ENCODE measurements at places on chromosomes 2 and 18. TPM values are rescaled to one million over a fixed set of nuclear protein-coding genes. Genes with fewer than 3 reads are reported as not detected.

DNA sequence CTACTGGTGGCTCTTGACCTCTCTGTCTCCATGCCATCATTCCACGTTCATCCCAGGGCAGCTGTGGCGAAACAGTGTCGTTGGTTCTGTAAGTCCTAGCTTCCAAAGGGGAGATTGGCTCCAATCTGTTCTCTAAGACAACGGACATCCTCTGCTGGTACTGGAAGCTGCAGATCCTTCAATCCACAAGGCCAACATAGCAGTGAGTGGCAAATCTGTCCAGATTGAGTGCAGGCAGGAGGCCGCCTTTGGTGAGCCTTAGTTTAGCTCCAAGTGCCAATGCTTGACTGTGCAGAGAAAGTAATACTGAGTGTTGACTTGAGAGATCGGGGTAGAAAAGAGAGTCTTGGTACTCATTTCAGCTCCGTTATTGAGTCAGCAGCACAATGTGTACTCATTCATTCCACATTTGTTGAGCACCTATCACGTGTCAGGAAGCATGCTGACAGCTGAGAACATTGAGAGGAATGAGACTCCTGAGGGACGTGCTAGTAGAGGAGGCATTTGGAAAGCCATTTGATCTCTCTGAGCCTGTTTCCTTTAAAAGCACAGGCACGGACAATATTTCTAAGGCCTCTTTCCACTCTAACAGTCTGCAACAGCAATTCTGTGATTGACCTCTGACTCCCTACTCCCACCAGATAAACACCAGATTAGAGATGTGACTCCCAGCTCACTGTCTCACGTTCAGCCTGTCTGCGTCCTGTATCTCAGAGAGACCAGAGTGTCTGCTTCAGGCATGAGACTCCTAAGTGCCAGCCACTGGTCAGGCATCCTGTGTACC lies 306.0 kb downstream of the CLIP4 start:
- no peak for DNase-seq

The TTN gene
- polyA plus RNA-seq, result 5.3 TPM

DNA sequence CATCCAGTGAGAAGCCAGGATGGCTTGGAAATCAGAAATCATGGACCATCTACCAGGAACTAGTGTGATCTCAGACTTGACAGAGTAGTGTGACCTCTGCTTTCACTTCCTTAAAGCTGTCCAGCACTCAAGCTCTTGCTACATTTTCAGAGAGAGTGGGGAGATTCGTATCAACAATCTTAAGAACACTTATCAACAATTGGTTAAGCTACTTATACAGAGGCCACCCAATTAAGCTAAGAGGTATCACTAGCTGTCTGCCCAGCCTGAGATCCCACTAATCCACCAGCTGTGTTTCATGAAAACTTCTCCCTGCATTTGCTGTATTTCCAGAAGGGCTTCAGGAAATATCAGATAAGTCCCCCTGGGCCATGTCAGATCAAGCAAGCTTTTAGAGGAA lies 4.2 kb downstream of the RPRM start:
- DNase-seq, result no peak

DNA sequence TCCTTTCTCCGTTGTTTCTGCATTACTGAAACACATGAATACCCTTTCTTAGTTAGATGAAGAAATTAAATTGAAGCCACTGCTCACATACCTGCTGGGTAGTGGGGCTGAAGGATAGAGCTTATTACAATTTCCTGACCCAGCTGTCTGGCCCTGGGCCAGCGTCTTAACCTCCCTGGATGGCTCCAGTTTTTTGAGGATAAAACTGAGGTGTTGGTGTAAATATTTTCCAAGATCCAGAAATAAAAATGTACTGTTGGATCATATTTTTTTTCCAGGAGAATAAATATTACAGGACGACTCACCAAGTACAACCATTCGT lies 3.5 kb downstream of the RNF144A start:
- no peak for DNase-seq

DNA sequence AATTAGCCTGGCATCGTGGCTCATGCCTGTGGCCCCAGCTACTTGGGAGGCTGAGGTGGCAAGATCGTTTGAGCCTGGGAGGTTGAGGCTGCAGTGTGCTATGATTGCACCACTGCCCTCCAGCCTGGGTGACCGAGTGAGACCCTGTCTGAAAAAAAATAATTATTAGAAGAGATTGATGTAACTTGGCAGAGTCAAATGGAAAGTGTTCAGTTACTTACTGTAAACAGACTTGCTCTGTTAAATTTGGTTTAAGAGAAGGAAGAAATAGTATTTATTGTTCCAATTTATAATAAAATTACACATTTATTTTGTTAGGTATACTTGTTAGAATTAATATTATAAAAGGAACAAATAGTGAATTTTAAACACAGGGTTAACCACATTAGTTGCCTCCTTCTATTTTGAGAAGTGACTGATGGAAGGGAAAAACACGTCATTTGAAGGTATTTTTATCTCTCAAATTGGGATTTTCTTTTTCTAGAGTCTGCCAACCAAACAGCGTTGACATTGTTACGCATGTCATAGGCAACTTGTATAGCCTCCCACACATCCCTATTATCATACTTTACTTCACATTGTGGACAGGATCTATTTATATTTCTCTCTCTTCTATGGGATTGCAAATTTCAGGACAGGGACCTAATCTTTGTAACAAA lies 118.8 kb upstream of the B3GNT2 start:
- DNase-seq, result peak; percentile 16

The CBLN2 gene
- 24.5 TPM for polyA plus RNA-seq

GRCh38 chr18:56388571-56388970 lies 249.8 kb downstream of the TXNL1 start:
- DNase-seq, result no peak

DNA sequence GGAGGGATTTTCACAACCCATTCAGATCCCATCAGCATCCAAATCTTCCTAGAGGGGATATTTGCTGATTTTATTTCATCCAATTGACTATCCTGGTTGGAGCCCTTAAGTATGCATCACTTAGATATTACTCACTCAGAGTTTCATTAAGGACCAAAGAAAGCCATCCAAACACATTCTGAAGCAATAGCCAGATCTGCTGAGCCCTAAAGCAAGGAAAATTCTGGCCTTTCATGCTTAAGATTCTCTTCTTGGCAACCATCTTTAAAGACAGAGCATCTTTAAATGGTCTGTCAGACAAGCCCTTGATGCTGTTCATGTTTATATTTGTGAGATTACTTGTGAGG lies 40.9 kb upstream of the C1D start:
- DNase-seq, result no peak

DNA sequence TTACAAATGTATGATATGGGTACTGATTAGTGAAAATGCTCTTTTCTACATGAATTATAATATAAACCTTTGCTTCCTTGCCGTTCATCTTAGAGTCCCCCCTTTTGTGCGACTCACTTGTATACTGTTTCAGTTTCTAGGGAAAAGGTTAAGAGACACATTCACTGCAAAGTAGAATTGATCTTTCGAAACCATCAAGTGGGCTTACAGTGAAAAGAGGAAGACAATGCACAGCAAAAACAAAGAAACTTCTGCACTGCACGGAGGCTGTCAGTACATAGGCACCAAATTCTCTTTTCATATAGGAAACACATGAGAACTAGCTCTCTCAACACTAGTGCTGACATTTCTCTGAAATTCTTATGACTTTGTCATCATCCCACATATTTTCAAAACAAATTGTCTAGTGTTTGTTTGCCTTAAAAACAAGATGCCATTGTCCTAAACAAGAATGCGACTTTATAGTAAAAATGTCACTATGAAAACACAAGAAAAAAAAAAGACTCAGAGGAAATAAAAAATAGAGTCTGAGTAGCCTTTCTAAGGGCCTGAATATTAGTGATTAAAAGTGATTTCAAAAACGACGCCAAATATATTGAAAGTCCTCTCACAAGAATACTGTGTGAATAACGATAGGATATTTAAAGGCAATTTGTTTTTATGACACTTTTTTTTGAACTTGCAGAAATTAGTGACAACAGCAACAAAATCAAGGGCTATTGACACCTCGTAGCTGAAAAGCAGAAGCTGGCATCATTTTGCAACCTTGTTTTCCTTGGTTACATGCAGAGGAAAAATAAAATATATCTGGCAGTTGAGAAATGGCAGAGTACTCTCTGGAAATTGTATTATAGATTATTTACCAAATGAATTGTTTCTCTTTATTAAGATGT lies 827.0 kb downstream of the BCL11A start:
- DNase-seq, result no peak

GRCh38 chr2:59232394-59233165 lies 991.5 kb upstream of the FANCL start:
- no peak for DNase-seq

DNA sequence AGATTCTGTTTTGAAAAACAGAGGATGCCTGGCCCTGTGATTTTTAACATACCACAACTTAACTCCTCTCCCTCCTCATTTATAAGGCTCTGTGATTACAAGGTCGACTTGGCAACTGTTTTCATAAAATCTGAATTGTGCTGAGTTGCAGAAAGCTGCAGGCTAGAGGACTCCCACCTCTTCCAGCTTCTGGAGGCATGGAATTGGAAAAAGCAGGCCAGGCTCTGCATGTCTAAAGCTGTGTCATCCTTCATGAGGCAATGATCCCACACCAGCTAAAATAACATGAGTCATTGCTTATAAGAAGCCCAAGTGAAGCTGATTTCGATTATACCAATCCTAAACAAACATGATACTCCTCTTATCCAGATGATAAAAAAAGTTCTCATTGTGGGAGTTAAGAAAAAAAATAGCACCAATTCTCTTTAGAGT lies 11.7 kb downstream of the ARHGAP28 start:
- peak; percentile 72 for DNase-seq

GRCh38 chr2:239208465-239209180 lies 192.2 kb downstream of the HDAC4 start:
- no peak for DNase-seq

GRCh38 chr2:31240381-31241365 lies 6.7 kb downstream of the EHD3 start:
- no peak for DNase-seq

The HSPD1 gene
- 417 TPM for polyA plus RNA-seq

GRCh38 chr2:24785671-24786321 lies 7.4 kb downstream of the PTRHD1 start:
- no peak for DNase-seq

The EIF4E2 gene
- 94.1 TPM for polyA plus RNA-seq
